BJ (cell line): ENCODE measurements at places on chromosomes 13 and 19. TPM values are rescaled to one million over a fixed set of nuclear protein-coding genes. Genes with fewer than 3 reads are reported as not detected.

DNA sequence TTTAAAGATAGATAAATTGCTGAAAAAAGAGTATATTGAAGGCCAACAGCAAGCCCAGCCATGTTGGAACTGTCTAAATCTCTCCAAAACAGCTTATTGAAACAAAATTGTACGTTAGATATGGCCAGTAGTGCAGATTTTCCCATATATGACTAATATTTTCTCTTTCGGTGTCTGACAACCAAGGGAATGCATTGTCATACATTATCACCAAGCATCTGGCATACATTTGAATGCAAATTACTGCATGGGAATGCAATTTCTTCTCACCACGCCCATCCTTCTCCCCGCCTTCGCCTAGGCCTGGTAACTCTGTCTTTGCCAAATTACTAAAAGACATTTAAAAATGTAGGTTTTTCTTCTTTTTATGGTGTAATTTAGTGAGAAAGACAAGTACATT lies 32.5 kb upstream of the IRS2 start:
- no peak for DNase-seq

DNA sequence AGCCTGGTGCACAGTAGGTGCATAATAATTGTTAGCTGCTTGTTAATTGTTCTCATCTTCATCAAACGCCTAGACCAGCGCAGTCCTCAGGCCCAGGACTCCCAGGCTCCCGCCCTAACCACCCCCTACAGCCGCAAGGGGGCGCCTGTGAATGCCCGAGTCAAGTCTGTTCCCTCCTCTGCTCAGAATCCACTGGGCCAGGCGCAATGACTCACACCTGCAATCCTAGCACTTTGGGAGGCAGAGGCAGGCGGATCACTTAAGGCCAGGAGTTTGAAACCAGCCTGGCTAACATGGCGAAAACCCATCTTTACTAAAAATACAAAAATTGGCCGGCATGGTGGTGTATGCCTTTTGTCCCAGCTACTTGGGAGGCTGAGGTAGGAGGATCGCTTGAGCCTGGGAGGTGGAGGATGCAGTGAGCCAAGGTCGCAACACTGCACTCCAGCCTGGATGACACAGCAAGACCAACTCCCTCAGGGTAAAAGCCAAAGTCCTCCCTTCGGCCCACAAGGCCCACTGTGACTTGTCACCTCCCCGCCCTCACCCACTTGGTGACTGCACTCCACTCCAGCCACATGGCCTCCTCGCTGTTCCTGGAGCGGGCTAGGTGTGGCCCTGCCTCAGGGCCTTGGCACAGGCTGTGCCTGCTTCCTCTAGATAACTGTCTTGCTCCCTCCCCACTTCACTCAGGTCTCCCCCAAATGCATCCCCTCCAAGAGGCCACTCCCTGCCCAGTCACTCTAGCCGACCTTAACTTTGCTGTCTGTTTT lies 9.1 kb downstream of the ZNF653 start:
- DNase-seq, result peak; percentile 24

DNA sequence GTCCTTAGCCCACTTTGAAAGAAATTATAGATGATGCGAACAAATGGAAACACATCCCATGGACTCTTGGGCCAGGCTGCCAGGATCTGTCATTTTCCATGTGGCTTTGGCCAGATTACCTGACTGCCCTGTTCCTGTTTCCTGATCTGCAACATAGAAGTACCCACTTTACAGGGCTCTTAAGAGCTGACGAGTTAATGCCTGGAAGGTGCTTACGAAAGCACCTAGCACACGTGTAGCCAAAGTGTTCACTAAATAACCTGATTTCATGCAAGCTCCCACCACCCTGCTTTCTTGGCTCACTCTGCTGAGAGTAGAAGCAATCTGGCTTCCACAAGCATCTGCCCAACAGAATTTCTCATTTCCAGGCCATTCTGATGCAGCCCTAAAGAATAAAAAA lies 575.2 kb downstream of the MYO16 start:
- DNase-seq, result no peak

DNA sequence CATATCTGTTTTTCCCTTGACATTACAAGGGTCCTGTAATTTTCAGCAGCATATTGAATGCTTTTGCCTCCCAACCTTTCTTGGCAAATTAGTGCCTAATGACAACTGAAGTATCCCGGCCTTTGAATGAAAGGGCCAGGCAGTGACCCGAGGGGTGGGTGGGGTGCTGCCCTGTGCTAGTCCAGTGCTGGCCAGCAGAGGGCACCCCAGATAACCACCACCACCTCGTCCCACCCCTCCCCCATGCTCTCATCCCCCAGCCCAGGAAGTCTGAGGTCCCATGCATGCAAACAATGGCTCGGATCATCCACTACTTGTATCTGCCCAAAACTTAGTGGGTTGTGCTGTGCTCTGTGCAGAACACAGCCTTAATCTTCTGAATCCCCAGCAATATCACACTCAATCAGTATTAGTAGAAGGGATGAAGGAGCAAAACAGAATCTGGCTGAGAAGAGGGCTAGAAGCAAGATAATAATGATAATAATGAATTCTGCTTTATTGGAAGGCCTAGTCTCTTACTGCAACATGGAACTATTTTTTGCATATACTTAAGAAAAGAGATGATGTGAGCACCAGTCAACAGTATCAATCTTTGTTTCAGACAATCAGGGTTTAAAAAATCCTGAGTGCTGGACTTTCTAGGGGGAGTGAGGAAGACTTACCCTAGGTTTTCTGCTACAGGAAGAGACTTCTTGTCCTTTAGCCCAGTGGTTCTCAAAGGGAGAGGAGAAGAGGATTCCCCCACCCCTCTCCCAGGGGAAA lies 3.8 kb downstream of the ATP12A start:
- no peak for DNase-seq

- no peak for DNase-seq
These were observed 110.3 kb downstream of the GGACT start for GRCh38 chr13:100478107-100478809.

DNA sequence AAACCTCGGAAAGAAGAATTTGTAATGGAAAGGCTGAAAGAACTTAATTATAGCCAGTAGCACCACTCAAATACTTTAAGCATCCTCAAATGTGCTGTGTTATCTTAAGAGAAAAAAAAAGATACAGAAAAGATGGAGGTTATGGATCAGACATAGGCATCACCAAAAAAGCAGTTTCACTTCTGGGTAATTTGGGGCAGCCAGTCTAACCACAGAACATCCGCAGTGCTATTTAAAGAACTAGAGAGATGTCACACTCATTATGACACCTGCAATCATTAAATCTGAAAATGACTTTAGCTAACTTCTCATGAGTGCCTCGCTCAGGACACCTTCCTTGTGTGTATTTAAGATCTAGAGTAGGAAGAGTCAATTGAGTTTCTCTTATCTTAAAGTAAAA lies 211.8 kb downstream of the RBM26 start:
- no peak for DNase-seq

DNA sequence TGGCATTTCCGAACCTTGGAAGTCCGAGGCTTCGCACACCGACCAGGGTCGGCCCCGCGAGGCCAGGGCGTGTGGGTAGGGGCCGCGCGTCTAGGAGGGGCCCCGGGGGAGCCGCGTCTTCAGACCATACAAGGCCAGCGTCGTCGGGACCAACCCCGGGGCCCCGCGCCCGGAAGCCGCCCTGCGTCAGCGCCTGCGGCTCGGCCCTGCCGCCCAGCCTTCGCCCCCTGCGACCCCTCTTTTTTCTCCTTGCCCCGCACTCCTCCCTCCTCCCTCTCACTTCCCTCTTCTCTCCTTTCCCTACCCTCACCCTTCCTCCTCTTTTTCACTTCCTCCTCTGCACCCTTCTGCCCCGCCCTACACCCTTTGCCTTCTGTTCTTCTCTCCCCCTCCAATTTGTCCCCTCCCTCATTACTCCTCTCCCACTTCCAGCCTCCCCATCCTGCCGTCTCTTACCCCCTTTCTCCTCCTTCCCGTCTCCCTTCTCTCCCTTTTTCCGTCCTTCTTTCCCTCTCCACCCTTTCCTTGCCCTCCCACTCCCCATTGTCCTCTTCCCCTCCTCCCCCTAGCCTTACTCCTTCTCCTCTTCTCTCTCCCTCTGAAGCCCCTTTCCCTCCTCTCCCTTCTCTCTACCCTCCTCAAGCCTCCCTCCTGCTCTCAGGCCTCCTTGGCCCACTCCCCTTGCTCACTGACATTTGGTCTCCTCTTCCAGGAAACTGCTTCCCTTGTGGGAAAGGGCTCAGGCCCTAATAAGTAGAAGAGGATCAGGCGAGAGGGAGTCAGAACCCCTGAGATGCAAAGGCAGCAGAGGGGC lies 2.2 kb upstream of the PLEKHG2 start:
- no peak for DNase-seq

DNA sequence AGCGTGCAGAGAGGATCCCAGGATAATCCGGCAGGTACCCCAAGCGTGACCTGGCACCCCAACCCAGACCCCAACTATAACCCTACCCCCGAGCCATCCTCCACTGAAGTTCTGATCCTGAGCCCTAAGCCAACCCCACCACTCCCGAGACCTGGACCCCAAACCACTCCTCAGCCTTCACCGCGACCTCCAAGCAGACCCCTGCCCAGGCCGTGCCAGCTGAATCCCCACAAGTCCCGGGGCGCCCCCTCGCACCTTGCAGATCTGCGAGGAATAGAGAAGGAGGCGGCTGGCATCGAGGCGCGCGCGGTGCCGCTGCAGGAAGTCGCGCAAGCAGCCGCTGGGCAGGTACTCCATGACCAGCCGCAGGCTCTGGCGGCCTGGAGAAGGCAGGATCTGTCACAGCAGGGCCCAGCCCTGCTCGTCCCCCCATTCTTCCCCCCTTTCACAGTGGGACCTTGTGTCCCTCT lies 10.1 kb upstream of the INSL3 start:
- no peak for DNase-seq

GRCh38 chr13:31043957-31044356 lies 111.5 kb downstream of the TEX26 start:
- no peak for DNase-seq

DNA sequence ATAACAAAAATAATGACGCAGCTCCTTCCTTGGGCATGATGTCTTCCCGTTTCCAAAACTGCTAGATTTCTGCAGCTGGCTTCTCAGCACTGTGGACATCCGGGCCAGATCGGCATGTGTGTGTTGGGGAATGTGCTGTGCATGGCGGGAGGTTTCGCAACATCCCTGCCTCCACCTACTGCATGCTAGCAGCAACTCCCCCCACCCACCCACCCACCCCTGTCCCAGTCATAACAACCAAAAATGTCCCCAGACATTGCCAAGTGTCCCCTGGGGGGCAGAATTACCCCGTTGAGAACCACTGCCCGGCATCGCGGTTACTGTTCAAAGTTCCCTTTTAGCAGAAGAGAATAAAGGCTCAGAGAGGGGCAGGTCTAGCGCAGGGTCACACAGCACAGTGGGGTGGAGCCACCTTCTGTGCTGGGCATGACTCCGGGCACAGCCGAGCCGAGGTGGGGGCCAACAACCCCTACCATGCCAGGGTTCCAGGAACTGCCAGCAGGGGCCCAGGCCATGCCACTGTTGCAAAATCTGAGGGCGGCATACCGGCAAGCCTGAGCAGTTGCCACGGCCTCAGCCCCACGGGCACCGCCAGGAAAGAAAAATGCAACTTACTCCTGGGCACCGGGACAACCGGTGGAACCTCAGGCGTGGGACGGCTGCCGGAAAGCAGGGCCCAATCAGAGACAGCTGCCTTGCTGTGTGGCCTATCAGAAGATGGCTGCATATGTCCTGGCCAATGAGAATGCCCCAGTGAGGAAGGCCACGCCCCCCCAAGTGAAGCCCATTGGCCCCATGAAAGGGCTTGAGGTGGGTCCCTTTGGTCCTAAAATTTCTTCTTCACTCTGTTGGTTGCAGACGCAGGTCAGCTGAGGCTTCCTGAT lies 22.5 kb upstream of the NFIC start:
- DNase-seq, result peak; percentile 46

- no peak for DNase-seq
These were observed 70.0 kb upstream of the GTF3A start for GRCh38 chr13:27354379-27354778.

GRCh38 chr13:87355451-87355850 lies 315.7 kb upstream of the SLITRK5 start:
- no peak for DNase-seq

GRCh38 chr13:38180126-38180525 lies 169.5 kb upstream of the UFM1 start:
- DNase-seq, result peak; percentile 15

DNA sequence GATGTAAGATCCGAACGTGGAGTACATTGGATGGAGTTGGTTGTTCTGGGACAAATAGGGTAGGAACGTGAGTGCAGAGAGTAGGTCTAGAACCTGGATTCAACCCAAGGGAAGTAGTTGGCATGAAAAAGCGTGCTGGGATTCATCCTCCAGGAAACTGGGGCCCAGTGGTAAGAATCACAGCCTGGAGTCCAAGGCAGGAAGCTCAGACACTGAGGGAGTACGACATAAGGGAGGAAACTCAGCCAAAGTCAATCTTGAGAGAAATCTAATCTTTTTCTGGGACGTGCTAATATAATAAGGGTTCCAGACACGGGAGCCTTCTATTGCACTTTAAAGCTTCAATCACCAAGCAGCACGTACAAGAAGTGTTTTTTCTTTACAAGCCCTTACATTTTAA lies 46.4 kb downstream of the DLEU7 start:
- DNase-seq, result no peak

- DNase-seq, result no peak
These were observed 6.0 kb downstream of the SPRED3 start for GRCh38 chr19:38394488-38394887.

- no peak for DNase-seq
These were observed 69.4 kb downstream of the CYSLTR2 start for GRCh38 chr13:48723168-48723567.

GRCh38 chr13:79695754-79696153 lies 214.8 kb downstream of the NDFIP2 start:
- no peak for DNase-seq

- DNase-seq, result no peak
These were observed 271.4 kb downstream of the NALCN start for GRCh38 chr13:101144808-101145419.

- DNase-seq, result no peak
These were observed 85.5 kb downstream of the CACNA1A start for GRCh38 chr19:13420780-13421179.

DNA sequence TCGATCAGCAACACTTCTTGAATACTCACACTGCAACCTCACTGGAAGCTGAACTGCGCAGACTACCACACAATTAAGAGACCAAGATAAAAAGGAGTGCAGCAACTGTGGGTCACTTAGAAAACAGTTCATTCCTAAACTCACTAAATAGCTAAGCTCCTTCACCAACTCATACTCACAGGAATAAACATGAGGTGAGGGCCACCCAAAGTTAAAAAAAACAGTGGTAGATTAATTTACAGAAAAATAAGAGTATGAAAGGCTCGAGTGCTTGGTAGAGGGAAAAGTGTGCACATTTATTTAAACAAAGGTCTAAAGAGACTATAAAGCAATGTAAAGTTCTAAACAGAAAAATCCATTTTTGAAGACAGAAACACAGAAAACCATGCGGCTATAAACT lies 7.6 kb downstream of the ANKRD10 start:
- no peak for DNase-seq

IFNL1 gene
- polyA plus RNA-seq, result not detected in 2 replicates

GDF15 gene
- 19.0 and 30.8 TPM in 2 replicates for polyA plus RNA-seq

TUBA3C gene
- not detected in 2 replicates for polyA plus RNA-seq

NMRK2 gene
- polyA plus RNA-seq, result not detected in 2 replicates

MEF2B gene
- polyA plus RNA-seq, result 0.10 and 0.39 TPM in 2 replicates

TBC1D4 gene
- 12.7 and 16.4 TPM in 2 replicates for polyA plus RNA-seq

NKG7 gene
- polyA plus RNA-seq, result not detected in 2 replicates

CBY2 gene
- not detected in 2 replicates for polyA plus RNA-seq

FGF14 gene
- polyA plus RNA-seq, result 0.01 TPM in 2 replicates
